Esophagus squamous epithelium (tissue), 5 donors: ENCODE measurements at places on chromosomes 11 and 22.

- no peak for DNase-seq
These were observed at the start of gene SLC25A18 for GRCh38 chr22:17562906-17563870. Gene SLC25A18 (plus strand): TSS chr22:17563498. CDS start chr22:17579945, 16,447 bp downstream.

- DNase-seq, result no peak
These were observed 14.7 kb downstream of the SCUBE2 start for GRCh38 chr11:9076661-9077060.

DNA sequence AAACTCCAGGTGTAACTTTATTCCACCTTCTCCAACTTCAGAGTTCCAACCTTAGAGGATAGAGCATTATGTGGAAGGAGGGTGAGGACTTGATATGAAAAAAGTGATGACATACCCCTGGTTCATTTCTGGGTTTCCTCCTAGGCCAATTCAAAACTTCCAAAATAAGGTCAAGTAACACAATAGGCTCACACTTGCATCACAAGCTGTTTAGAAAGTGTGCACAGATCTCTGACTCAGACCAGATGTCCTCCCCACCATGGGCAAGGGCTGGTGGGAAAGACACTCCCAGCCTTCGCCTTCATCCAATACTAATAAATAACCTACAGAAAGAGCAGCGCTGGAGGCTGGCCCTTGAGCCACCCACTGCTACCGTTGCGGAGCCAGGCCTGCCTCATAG is 5.8 kb upstream of the BUD13 start:
- no peak for DNase-seq

- no peak for DNase-seq
These were observed 80.1 kb upstream of the CD44 start for GRCh38 chr11:35058669-35059434.

DNA sequence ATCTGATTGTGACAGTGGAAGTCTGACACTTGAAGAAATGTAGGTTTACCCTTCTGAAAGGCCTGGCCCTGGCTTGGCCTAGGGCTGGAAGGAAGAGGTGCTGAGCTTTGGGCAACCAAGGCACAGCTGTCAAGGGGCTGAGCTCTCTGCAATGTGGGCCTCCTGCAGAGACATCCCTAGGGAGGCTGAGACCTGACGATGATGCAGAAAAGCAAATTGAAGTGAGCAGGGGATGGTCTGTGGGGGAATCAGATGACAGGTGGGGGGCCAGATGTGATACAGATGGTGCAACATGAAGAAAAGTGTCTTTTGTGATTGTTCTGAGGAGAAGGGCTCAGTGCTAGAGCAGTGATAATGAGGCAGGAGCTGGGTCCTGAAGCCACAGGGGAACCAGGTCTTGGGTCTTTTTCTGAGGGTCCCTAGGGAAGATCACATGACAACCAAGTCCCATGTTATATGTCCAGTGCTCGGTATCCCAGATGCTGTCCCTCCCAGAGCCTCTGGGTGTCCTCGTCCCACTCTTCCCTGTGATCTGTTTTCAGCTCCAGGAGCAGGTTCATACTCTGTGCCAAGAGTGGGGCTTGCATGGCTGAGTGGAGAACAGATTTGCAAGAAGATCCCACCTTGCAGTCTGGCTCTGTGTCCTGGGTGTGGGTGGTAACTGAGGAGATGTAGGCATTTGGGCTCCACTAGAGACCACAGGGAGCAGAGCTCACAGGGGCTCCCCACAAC is 79.9 kb upstream of the VPREB1 start:
- no peak for DNase-seq

DNA sequence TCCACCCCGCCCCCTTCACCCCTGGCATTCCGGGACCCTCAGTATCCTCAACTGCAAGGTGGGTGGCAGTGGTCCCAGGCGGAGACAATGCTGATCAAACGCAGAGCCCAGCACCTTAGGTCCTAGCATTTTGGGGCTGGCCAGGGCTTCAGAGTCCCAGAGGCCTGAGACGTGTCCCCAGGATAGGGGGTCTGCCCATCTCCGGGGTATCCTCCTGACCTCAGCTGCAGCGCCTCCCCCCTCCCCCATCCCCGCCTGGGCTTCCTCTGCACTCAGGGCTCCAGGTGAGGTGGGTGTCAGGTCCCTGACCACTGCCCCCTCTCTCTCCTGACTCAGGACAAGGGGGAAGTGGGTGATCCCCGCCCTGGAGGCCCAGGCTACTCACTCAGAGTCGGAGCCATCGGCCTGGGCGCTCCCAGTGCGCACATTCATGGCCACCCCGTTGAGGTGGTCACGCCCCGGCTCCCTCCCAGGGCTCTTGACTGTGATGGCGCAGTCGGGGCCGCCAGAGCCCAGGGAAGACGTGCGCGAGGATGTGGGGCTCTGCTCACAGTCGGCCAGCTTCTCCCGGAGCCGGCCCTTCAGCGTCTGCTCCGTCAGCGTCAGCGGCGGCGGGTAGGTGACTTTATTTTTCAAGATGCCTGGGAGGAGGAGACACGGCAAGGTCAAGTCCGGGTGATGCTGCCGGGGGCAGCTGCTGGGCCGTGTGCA is 28.3 kb downstream of the TRMU start:
- no peak for DNase-seq

DNA sequence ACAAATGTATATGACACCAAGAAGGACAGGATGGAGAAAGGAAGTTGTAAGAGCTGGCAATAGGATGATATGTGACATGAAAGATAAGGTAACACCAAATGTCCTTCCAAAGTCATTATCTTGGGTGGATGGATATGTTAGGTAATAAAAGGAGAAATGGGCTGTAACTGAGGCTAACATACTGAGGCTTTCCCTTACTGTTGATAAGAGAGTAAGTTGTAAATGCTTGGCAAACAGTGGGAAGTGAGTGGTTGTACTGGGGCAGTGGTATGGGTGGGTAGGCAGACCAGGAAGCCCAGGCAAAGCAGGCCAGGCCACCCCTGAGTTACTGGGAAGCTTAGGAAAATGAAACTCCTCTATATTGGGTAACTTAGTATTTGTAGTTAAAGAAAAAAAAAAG is 73.7 kb downstream of the ARHGAP42 start:
- no peak for DNase-seq

- no peak for DNase-seq
These were observed 42.6 kb downstream of the SC5D start for GRCh38 chr11:121334973-121335710.

DNA sequence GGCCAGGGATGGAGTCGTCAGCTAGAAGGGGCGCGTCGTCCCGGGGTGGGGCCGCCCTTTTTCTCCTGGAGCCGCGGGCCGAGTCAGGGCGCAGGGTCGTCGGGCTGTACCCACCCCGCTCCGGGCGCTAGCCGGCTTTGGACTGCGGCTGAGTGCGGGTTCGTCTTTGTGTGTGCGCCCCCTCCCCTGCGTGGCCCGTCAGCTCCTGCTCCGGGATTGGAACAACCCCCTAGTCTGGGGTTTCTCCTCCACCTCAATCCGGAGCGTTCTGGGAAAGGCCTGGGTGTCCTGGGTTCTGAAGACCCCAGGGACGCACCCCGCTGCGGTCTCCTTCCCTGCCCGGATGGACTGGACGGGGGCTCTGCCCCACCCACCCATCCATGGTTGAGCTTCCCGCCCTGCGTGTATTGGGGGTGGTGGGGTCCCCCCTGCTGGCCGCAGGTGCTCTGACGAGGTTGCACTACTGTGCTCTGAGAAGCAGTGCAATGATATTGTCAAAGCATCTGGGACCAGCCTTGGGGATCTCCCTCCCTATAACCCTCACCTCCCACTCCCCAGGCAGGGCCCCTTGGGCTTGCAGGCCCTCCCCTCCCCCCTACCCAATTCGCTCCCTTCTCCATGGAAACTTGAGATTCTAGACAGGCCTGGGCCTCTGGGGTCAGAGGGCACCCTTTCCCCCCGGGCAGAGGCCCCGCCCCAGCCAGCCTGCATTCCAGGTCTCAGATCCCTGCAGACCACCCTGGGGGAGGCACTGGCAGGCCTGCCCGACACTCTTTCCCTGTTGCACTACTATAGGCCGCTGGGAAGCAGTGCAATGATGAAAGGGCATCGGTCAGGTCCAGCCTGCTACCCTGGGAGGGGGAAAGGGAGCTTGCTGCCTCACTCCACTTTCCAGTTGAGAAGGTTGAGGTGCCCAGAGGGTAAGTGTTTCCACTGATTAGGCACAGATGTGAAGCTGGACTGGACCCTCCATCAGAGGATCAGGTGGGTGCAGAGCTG is 10.7 kb downstream of the SDF2L1 start:
- no peak for DNase-seq

- no peak for DNase-seq
These were observed 473.4 kb downstream of the MN1 start for GRCh38 chr22:27327981-27328721.

DNA sequence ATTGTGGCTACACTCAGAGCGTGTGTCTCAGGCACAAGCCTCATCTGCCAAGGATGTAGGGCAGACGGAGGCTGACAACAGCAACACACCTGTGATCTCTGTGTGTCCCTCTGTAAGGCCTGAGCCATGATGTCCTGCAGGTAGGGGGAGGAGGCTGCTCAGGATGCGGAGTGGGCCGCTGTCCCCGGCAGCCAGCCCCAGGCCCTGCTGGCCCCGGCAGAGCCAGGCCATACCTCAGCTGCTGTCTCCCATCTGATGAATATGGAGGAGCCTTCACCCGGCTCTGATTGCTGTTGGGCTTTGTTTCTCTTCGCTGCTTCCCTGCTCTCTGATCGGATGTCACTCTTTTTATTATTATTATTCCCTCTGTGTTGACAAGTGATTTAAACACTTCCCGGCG is 83.6 kb upstream of the NCAM1 start:
- DNase-seq, result no peak

- no peak for DNase-seq
These were observed 4.8 kb downstream of the TEAD1 start for GRCh38 chr11:12678991-12679390.

- DNase-seq, result no peak
These were observed 3.5 kb downstream of the IFT27 start for GRCh38 chr22:36772451-36772850.
